ENCODE measurements at places on chromosomes 6 and 20. TPM values are rescaled to one million over a fixed set of nuclear protein-coding genes. Genes with fewer than 3 reads are reported as not detected.

- no peaks in the 10 kb centered on the region for H3K27me3 ChIP-seq
- H3K27ac ChIP-seq: no peak overlapping the region
- H3K36me3 ChIP-seq: no peaks in the 10 kb centered on the region
- no peak overlapping the region for H3K4me3 ChIP-seq
- H3K4me1 ChIP-seq: no peaks in the 10 kb centered on the region
- DNase-seq: no peak
These were observed 641.6 kb downstream of the RFPL4B start for GRCh38 chr6:112988748-112989147.

DNA sequence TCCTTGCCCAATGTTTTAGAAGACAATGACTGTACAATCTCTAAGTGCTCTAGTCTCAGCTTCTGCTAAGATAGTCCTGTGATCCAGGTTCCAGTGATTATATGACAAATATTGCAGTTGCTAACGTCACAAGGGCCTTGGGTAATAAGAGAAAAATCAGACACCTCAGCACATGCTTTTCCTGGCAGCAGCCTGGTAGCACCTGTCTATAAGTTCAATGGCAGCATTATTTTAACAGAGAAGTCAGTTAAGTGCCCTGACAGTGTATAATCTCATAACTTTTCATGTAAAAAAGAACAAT is 121.3 kb upstream of the BCLAF1 start:
- no peak for DNase-seq
- H3K27me3 ChIP-seq: no peaks in the 10 kb centered on the region
- no peaks in the 10 kb centered on the region for H3K36me3 ChIP-seq
- H3K27ac ChIP-seq: no peak overlapping the region
- H3K4me3 ChIP-seq: no peak overlapping the region

GRCh38 chr20:45359069-45359405 is 3.9 kb upstream of the SYS1 start:
- no peaks in the 10 kb centered on the region for H3K36me3 ChIP-seq
- H3K27ac ChIP-seq: peak overlapping the region; percentile 83
- peaks cover 38% of the 10 kb centered on the region for H3K4me1 ChIP-seq
- H3K27me3 ChIP-seq: no peaks in the 10 kb centered on the region
- no peak for DNase-seq

GRCh38 chr6:67933278-67933677 is 701.8 kb upstream of the ADGRB3 start:
- DNase-seq: no peak
- H3K36me3 ChIP-seq: no peaks in the 10 kb centered on the region
- no peaks in the 10 kb centered on the region for H3K27me3 ChIP-seq
- H3K27ac ChIP-seq: no peak overlapping the region

The NRSN2 gene
- total RNA-seq: 13.5 TPM

The FAM217A gene
- total RNA-seq: not detected

The CDC40 gene
- total RNA-seq: 17.6 TPM

The CRIP3 gene
- 0.82 TPM for total RNA-seq

All from transverse colon (tissue), 4 donors.